ENCODE measurements at places on chromosomes 7 and 10.

DNA sequence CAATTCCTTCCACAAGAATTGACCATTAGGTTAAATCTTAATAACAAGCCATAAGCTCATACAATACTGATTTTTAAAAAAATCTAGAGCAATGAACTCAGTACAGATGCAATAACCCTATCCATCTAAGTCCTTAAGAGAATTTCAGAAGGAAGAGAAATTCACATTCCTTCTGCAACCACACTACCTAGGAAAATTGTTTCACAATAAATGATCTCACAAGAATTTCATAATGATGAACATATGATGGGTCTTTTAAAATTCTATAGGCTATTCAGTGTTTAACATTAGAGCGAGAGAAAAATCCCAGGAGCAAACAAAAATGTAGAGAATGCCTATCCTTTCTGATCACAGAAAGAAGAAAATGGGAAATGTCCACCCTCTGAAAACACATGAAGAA is 70.0 kb upstream of the MAGI2 start:
- DNase-seq, result no peak

GRCh38 chr10:110967645-110968044 is 48.2 kb downstream of the SHOC2 start:
- no peak for DNase-seq

- no peak for DNase-seq
These were observed 132.4 kb upstream of the FOXK1 start for GRCh38 chr7:4549681-4550080.

DNA sequence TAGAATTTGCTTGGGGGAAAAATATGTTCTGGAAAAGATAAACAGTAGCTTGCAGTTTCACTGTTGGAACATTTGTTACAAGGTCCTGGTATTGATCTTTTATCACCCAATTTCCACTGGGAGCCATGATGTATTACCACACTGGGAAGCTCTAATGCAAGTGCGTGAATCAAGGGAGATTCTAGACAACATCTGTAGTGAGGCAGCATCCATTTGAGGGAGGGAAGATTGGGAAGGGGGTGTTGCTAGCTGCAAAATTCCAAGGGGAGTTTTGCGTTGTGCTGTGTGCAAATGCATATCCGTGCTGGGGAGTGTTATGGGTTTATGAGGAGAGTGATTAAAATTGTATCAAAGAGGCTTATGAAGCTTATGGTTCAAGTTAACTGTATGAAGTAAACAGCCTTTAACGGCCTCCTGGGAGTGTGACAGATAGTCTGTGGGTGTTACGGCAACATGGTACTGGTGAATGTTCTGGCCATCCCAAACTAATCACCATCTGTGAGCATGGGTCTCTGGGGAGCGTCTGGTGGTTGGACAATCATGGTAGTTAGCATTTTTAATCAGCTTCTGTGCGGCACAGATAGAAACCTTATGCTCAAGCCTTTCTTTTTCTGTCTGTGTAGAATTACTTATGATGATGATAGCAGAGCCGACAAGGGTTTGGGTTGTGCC is 601.9 kb upstream of the GALNT17 start:
- DNase-seq, result no peak

- DNase-seq, result no peak
These were observed 6.3 kb upstream of the HGF start for GRCh38 chr7:81776161-81776560.

DNA sequence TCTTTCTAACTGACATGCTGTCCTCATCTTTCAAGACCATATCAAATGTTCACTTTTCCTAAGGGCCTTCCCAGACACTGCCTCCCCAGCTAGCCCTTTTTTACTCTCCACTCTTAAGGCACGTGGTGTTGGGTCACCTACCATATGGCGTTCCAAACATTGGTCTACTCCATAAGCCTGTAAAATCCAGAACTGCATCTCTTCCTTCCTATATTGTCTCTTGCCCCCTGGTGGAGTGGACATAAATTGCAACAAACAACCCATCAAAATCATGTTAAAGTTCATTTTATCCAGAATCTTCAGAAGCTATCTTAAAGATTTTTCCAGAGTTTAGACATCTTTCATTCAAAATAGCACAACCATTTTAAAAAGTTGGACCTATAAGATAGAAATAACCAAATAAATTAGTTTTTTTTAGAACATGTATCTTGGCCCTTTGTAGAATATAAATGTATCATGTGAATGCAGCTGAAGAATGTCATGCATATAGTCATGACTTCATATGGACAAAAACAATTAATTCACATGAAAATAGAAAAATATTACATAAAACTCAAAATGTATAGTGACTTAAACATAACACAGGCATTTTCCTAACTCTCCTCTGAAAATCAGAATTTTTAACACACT is 180.6 kb upstream of the CHRM2 start:
- DNase-seq, result no peak

DNA sequence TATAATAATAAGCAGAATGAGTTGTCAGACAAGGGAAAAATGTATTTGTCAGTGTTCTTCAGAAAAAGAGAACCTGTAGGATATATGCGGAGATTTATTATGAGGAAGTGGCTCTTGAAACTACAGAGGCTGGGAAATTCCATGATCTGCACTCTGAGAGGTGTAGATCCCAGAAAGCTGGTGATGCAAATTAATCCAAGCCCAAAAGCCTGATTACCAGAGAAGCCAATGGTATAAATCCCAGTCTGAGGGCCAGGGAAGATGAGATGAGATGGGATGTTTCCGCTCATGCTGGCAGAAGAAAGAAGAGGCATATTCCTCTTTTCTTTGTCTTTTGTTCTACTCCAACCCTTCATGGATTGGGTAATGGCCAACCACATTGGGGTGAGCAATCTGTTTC is 732.8 kb upstream of the IGFBP3 start:
- no peak for DNase-seq

Data from NCI-H2107 (cell line).